ENCODE measurements at places on chromosomes 1 and 21.

DNA sequence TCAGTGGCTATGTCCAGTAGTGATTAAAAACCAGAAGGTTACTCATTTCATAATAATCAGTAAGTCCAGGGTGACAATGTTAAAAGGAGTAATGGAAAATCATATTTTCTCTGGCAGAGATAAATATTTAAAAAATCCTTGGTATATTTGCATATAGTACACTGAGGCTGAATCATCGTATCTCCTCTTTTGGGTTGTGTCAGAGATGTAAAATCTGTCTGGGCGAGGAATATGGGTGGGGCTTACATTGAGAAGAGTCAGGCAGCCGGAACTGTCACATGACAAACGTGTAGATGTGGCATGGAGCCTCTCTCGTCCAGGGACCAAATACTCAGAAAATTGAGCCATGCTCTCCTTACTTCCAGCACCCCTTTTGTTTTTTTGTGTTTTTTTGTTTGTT, 120.9 kb downstream of the FMN2 start:
- DNase-seq: no peak

GRCh38 chr21:28402616-28402989, 590.1 kb downstream of the LTN1 start:
- no peak for DNase-seq

- DNase-seq: no peak
Measured at GRCh38 chr1:18893120-18893519, 9.2 kb downstream of the ALDH4A1 start.

GRCh38 chr21:32728456-32728839, 635 bp upstream of the SYNJ1 start:
- DNase-seq: no peak

DNA sequence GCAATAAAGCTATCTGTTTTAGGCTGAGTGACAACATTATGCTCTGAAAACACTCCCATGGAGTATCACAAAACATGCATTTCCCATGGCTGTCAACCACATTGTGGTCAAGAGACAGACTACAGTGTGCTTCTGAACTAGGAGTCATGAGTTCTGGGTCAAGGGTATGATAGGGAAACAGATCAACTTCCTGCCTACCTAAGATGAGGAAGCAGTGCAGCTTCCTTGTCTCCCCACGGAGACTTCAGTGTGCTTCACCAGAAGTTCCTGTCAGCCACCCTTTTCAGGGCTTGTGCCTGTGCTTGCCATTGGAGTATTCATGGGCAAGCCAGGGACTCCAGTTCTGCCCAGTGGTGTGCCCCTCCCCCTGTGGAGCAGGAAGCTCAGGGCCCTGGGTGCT, 19.9 kb downstream of the LCE3E start:
- no peak for DNase-seq

DNA sequence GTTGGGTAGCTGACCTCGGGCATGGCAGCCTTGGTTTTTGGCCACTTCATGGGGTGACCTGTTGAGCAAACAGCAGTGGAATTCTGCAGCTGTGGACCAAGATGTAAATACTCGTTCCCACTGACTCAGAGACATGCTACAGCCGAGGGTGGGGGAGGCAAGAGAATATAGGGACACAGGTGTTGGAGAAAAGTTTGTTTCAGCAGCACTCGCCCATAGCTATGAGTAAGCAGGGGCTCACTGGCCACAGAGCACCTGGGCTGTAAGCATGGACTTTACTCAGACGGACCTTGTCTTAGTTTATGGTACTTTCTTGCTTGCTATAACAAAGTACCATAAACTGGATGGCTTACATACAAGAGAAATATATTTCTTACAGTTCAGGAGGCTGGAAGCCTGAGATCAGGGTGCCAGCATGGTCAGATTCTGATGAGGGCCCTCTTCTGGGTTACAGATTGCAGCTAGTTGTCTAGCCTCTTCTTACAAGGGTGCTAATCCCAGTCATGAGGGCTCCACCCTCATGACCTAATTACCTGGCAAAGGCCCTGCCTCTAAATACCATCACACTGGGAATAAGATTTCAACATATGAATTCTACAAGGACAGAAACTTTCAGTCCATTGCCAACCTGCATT, 437.2 kb upstream of the DAB1 start:
- DNase-seq: no peak

DNA sequence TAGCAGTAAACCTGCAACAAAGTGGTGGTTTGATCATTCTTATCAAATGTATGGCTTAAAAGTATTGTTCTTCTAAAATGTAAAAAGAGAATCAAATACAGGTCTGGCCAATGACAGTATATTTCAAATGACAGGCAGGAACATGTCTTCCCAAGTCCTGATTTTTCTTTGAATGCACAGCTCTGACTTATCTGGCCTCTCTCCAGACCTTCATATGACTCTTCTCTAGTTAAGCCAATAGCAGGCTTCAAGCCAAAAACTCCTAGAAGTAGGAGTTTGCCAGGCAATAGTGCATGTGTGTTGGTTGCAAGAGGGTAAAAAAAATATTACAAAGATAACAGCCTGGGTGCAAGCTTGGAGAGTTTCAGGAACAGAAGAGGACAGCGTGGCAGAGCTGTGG, 345.5 kb downstream of the SMYD3 start:
- no peak for DNase-seq

GRCh38 chr1:228493141-228494043, 6.2 kb downstream of the RNF187 start:
- no peak for DNase-seq

- DNase-seq: no peak
Measured at GRCh38 chr1:169676001-169676400, 35.4 kb downstream of the SELL start.

DNA sequence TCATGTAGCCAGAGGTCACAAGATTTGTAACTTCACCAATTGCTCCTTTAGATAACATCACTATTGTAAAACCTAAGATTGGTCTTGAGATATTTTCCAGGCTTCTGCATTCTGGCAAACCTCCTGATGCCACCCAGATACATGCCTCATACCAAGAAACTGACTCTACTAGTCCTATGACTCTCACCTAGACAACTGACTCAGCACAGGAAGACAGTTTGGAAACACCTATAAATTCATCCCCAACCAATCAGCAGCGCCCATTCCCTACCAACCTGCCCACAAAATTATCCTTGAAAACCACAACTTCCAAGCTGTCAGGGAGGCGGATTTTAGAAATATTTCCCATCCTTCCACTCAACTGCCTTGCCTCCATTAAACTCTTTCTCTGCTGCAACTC, 2.6 kb downstream of the NME7 start:
- DNase-seq: no peak

GRCh38 chr1:94658221-94658620, 116.7 kb upstream of the F3 start:
- no peak for DNase-seq

- DNase-seq: no peak
Measured at GRCh38 chr21:34511181-34511580, 829 bp downstream of the KCNE1 start.

GRCh38 chr1:232376632-232377493, 253.1 kb downstream of the SIPA1L2 start:
- DNase-seq: no peak

DNA sequence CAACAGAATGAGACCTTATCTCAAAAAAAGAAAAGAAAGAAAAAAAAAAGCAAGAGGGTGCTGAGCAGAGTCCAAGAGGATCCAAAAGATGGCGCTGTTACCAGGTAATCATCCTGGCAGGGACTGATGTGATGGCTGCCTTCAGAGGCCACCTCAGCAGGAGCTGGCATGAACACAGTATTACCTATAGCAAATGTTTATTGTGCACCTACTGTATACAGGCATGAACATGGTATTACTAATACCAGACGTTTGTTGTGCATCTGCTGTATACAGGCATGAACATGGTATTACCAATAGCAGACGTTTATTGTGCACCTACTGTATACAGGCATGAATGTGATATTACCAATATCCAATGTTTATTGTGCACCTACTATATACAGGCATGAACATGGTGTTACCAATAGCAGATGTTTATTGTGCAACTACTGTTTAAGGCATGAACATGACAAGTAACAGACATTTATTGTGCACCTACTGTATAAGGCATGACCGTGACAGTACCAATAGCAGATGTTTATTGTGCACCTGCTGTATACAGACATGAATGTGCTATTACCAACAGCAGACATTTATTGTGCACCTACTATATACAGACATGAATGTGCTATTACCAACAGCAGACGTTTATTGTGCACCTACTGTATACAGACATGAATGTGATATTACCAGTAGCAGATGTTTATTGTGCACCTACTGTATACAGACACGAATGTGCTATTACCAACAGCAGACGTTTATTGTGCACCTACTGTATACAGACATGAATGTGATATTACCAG, 115.1 kb upstream of the TMEM51 start:
- no peak for DNase-seq

- DNase-seq: no peak
Measured at GRCh38 chr1:21494196-21494595, 15.0 kb upstream of the ALPL start.

DNA sequence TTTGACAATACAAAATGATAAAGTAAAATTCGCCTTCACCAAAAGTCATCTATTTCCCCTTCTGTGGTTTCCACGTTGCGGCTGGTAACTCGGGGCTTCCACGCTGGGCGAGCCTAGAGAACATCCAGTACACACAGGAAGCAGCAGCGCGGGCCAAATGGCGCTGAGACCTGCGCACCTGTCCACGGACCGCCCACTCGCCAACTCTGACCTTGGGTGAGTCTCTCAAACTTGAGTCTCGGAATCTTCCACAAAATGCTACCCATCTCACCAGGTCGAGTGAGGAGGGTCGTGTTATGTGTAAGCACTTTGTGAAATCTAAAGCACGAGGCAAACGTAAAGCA, 820 bp upstream of the TTF2 start:
- peak; percentile 60 for DNase-seq

Measured in stimulated activated CD8-positive, alpha-beta memory T cell treated with anti-CD3 and anti-CD28 coated beads, Interleukin-4, amount 100 ng/mL, for 4 hours (primary cell).